Upper lobe of left lung (tissue), 6 donors: ENCODE measurements at places on chromosomes 5 and 9. TPM values are rescaled to one million over a fixed set of nuclear protein-coding genes. Genes with fewer than 3 reads are reported as not detected.

The TLX3 gene
- not detected for total RNA-seq

The TMEFF1 gene
- total RNA-seq: not detected

The CEP120 gene
- 23.7 TPM for total RNA-seq

The INSYN2B gene
- 0.06 TPM for total RNA-seq

The GLRA1 gene
- not detected for total RNA-seq

The MSX2 gene
- not detected for total RNA-seq

The FAM221B gene
- total RNA-seq: not detected

The MEGF10 gene
- total RNA-seq: under 0.01 TPM

The RFESD gene
- 1.0 TPM for total RNA-seq

The FOXD4L4 gene
- total RNA-seq: 1.0 TPM
